ENCODE measurements at places on chromosomes 12 and 14. TPM values are rescaled to one million over a fixed set of nuclear protein-coding genes. Genes with fewer than 3 reads are reported as not detected.

- no peak for DNase-seq
Measured at GRCh38 chr12:104410326-104410725, 46.4 kb upstream of the CHST11 start.

GRCh38 chr12:113040722-113041171 lies 15.8 kb upstream of the DTX1 start:
- no peak for DNase-seq

- no peak for DNase-seq
Measured at GRCh38 chr14:63241096-63241495, 36.9 kb downstream of the RHOJ start.

DNA sequence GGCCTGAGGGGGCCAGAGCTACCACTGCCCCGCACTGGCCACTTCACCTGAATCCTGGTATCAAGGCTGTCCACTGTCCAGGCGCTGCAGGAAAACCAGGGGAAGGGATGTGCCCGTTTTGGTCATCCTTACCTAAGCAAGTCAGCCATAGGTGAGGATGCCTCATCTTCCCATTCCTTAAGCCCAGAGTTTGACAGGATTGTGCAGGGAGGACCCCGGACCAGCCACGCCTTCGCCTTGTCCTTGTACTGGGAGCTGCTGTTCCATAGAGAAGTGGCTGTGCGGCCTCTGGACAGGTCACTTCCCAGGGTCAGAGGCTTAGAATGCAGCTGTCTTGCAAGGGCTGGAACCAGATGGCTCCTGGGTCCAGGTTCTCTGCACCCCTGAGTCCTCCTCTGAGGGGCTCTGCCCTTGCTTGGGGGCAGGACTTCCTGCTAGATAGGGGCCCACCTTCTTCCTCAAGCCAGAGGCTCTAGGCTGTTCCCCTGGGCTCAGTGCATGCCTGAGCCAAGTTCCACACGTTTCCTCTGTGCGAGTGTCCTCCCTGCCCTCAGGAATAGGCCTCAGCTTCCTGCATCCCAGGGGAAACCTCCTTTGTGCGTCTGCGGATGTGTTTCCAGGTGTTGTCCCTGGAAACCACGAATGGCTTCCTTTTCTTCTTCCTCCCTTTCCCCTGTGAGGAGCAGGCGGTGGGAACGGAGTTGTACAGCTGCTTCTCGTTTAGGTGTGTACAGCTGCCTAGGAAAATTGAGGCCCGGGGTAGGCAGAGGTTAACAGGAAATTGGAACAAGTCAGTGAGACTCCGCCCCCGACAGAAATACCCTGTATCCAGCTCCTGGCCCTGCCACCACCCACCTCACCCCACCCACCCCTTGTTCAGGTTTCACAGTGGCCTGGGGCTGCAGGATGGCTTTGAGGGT lies 54.3 kb upstream of the RIN3 start:
- no peak for DNase-seq

DNA sequence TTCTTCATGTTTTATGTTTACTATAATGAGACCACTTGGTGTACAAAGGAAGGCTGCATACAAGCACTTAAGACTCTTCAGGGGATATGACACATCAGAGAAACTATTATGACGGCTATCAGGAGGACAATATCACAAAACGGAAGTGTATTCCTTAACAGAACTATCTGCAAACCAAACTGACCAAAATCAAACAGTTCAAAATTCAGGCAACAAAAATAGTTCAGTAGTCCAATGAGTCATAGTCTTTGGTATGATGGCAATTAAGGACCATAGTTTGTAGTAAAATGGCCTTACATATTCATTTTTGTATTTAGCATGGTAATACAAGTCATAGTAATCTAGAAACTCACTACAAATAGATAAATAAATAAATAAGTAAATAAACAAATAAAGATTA lies 1638.7 kb upstream of the SEL1L start:
- no peak for DNase-seq

DNA sequence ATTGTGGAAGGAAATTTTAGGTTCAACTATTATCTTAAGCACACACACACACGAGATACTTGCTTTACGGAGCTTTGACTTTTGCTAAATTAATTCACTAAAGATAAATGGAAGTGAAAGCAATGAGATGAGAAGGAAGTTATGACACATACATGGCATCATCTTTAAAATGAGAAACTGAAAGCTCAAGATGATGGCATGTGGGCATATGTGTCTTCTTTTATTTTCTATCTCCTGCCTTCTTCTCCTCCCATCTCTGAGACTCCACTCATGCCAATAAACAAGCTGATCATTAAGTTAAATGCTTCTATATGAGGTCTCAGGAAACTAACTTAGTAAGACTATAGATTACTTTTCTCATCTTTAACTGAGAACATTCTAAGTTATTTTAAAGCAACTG lies 216.7 kb downstream of the MED13L start:
- no peak for DNase-seq

DNA sequence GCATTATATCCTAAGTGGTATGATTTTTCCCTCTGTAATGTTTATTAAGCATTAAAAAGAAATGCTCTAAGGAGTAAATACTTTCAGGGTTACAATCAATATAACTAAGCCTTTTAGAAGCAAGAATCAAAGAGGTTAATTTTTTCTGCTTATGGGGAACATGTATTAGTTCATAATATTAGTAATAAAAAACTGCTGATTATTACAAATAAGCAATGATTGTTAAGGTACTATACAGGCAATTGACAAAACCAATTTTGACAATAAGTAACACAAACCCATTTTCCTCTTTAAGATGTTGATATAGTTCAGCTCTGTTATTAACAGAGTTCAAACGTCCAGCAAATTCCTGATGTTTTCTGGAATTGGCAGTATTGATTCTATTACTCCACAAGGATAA lies 31.8 kb downstream of the INTS13 start:
- DNase-seq: no peak

DNA sequence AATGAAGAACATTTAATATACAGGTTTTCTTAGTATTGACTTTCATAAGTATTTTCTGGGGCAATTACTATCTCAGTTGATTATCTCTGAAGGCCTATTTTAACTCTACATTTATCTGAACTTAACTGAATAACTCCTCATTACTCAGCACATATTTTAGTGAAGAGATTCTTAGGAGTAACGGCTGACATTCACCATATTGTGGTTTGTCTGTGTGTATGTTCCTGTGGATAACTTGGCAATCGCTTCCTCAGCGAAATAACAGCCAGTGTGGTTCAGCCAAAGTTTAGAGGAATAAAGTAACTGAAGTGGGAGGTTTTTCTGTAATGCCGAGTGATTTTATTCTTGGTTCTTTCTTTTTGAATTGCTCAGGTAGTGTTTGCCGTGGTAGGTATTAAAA lies 168.0 kb downstream of the RAD51B start:
- no peak for DNase-seq

DNA sequence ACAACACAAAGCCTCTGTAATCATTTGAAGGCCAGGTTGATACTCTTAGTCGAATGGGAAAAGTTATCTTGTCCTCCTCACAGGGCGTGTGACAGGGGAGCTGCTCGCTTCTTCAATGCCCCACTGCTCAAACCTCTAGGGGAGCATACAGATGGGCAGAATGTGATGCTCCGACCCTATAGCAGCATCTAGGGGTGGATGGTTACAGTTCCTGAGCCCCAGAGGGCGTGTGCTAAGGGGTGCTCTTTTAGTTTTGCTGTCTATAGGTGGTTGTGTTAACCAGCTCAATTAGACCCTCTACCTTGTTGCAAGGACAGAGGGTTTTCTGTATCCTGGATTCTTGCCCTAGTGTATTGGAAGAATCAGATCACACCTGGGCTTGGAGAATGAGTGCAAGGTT lies 47.8 kb downstream of the HSD17B6 start:
- no peak for DNase-seq

GRCh38 chr14:23877111-23877510 lies 76.5 kb upstream of the DHRS4 start:
- no peak for DNase-seq

DNA sequence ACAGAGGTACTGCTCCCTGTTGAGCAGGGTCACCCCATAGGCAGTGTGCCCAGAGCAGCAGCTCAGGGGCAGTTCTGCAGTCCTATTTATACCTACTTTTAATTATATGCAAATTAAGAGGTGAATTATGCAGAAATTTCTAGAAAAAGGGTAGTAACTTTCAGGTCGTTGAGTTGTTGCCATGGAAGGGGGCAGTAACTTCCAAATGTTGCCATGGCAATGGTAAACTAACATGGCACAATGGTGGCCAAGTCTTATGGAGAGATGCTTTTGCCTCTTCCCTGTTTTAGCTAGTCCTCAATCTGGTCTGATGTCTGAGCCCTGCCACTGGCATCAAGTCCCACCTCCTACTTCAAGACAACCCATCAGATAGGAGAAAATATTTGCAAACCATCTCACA lies 30.4 kb upstream of the P2RX7 start:
- DNase-seq: no peak

- DNase-seq: no peak
Measured at GRCh38 chr12:132710043-132710404, 618 bp upstream of the PGAM5 start.

DNA sequence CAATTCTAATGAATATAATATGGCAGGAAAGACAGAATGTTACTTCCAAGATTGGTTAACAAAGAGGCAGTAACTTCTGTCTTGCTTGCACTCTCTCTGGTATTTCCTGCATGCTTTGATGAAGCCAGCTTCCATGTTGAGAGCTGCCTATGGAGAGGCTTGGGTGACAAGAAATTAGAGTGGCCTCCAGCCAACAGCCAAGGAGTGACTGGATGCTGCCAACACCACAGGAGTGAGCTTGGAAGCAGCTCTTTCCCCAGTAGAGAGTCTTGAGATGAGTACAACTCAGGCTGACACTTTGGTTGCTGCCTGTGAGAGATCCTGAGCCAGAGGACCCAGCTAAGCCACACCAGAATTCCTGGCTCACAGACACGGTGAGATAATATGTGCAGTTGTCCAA lies 183.1 kb downstream of the RMST start:
- no peak for DNase-seq

GRCh38 chr12:117518594-117519270 lies 157.3 kb upstream of the NOS1 start:
- DNase-seq: no peak

DNA sequence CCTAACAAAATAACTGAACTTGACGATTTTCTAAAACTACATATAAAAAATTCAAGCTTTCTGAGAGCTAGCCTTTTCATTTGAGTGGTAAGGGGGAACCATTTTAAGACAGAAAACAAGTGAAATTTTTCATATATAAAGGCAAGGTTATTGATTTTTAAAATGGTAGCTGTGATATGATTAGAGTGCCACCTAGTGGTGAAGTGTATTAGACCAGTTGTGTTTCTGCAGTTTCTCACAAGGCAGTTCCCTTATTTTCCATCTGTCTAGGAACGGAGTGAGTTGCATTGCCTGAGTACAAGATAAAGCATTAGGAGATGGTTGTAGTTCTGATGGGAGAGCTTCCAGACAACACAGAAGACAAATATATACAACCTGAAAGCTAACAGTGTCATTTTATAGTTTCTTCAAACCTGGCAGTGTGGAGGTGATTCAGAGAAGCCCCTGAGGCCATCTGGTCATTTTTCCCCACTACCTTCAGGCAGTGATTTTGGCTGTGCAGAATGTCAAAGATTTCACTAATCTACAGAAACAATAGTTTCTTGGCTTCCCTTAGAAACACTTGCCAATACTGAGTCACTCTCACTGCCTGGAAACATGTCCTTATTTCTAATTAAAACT lies 180.8 kb downstream of the C12orf50 start:
- DNase-seq: no peak

DNA sequence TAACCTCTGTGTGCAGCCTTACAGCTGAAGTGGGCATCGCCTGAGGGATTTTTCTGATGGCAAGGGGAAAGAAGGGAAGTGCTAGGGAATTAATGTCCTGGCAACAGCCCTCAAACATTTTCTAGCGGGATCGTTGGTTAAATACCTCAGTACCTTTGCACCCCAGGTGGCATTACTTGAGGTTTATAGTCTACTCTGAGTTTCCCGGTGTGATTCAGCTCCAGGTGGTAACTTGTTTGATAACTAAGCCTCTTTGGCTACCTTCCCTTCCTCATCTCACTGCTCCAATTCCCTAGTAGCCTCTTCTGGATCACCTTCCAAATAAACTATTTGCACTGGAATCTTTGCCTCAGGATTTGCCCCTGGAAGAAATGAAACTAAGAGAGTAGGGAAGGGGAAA lies 237.0 kb upstream of the SSTR1 start:
- DNase-seq: no peak

- DNase-seq: no peak
Measured at GRCh38 chr12:111467092-111467856, 61.6 kb downstream of the SH2B3 start.

GRCh38 chr12:94107910-94108309 lies 40.5 kb upstream of the PLXNC1 start:
- no peak for DNase-seq

- DNase-seq: no peak
Measured at GRCh38 chr12:16421806-16422205, 74.4 kb downstream of the MGST1 start.

- no peak for DNase-seq
Measured at GRCh38 chr12:106645074-106645421, 62.2 kb downstream of the RFX4 start.

DNA sequence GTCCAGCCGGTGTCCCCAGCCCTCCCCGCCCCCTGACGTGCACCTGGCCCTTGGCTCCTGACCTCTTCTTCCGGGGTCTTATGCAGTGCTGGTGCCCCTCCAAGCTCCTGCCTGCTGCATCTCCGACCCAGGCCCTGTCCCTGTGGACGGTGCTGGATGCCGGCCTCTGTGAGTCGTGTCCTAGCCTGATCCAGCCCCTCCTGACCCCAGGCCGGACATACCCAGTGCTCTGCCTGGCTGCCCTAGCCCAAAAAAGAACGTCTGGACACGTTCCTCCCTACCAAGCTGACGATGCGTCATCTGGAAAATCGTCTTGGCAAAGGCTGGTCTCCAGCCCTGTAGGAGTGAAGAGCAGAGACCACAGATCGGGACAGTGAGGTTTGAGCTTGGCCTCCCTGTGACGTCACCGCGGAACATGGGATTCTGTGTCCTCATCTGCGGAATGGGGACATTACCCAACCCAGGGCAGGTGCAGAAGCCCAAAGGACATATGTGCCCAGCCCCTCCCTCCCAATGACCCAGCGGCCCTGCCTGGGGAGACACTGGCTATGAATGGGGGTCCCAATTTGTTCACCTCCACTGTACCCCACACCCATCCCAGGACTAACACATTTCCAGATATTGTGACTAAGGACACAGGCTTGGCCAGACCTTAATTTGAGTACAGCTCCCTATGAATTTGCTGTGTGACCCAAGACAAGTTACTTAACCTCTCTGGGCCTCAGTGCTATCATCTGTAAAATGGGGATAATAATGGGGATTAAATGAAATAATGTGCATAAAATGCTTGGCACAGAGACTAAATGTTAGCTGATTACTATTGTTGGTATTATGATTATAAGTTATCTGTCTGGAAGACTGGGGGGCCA lies 51.0 kb upstream of the BCL11B start:
- no peak for DNase-seq

Gene MMP17
- 0.25 TPM for total RNA-seq

Gene SELPLG
- 52.1 TPM for total RNA-seq

Gene CDCA3
- total RNA-seq: 42.1 TPM

Gene ZNF385A
- total RNA-seq: 0.78 TPM

Gene GALNT16
- not detected for total RNA-seq

Gene RNASE7
- total RNA-seq: not detected

Gene TSPAN19
- not detected for total RNA-seq
